ENCODE measurements at places on chromosomes 2 and 18. TPM values are rescaled to one million over a fixed set of nuclear protein-coding genes. Genes with fewer than 3 reads are reported as not detected.

- H3K4me3 ChIP-seq, result no peak overlapping the region
- H3K27ac ChIP-seq, result peak overlapping the region; percentile 87
- H3K4me1 ChIP-seq, result peaks cover 38% of the 10 kb centered on the region
- no peaks in the 10 kb centered on the region for H3K36me3 ChIP-seq
Measured at GRCh38 chr18:77102259-77103040, 30.1 kb downstream of the MBP start.

GRCh38 chr2:120245520-120246332, 6.9 kb upstream of the RALB start:
- peak; percentile 91 for DNase-seq
- no peak overlapping the region for H3K4me3 ChIP-seq
- H3K27ac ChIP-seq, result peak overlapping the region; percentile 89
- peaks cover 29% of the 10 kb centered on the region for H3K4me1 ChIP-seq

- no peak overlapping the region for H3K4me3 ChIP-seq
- no peaks in the 10 kb centered on the region for H3K36me3 ChIP-seq
- H3K27ac ChIP-seq, result no peak overlapping the region
- DNase-seq, result no peak
- no peaks in the 10 kb centered on the region for H3K4me1 ChIP-seq
Measured at GRCh38 chr18:28267276-28267675, 90.3 kb upstream of the CDH2 start.

DNA sequence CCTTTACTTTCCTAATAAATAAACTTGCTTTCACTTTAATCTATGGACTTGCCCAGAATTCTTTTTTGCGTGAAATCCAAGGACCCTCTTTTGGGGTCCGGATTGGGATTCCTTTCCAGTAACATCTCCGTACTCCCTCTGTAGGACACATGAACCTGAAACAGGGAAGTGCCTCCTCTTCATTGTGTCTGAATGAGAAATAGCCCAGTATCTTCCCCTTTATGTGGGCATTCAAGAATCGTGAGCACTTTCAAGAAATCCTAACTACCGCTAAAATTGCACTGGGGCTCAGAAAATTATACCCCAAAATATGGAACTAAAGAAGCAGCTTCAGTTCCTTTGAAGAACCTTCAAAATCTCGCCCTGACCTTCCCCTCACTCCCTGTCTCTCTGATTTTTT, 7.8 kb upstream of the POMC start:
- DNase-seq, result no peak
- no peak overlapping the region for H3K4me3 ChIP-seq
- H3K27ac ChIP-seq, result no peak overlapping the region

GRCh38 chr18:33557706-33558105, 20.3 kb upstream of the ASXL3 start:
- no peaks in the 10 kb centered on the region for H3K36me3 ChIP-seq
- no peak for DNase-seq
- H3K4me1 ChIP-seq, result peaks cover 4% of the 10 kb centered on the region

Gene SIX3
- total RNA-seq, result not detected

Gene IFT172
- 13.0 TPM for total RNA-seq

Data from hepatocyte (in vitro differentiated cells).